Mucosa of descending colon (tissue), 3 donors: ENCODE measurements at places on chromosomes 7 and 10. TPM values are rescaled to one million over a fixed set of nuclear protein-coding genes. Genes with fewer than 3 reads are reported as not detected.

Gene GSTK1
- 193 TPM for total RNA-seq

Gene GOLGA7B
- 0.63 TPM for total RNA-seq

Gene BICC1
- total RNA-seq, result 5.9 TPM

Gene ADCYAP1R1
- total RNA-seq, result 15.0 TPM

Gene PRKAR1B
- 24.5 TPM for total RNA-seq

Gene CRTAC1
- total RNA-seq, result 1.0 TPM

Gene PRSS1
- not detected for total RNA-seq

DNA sequence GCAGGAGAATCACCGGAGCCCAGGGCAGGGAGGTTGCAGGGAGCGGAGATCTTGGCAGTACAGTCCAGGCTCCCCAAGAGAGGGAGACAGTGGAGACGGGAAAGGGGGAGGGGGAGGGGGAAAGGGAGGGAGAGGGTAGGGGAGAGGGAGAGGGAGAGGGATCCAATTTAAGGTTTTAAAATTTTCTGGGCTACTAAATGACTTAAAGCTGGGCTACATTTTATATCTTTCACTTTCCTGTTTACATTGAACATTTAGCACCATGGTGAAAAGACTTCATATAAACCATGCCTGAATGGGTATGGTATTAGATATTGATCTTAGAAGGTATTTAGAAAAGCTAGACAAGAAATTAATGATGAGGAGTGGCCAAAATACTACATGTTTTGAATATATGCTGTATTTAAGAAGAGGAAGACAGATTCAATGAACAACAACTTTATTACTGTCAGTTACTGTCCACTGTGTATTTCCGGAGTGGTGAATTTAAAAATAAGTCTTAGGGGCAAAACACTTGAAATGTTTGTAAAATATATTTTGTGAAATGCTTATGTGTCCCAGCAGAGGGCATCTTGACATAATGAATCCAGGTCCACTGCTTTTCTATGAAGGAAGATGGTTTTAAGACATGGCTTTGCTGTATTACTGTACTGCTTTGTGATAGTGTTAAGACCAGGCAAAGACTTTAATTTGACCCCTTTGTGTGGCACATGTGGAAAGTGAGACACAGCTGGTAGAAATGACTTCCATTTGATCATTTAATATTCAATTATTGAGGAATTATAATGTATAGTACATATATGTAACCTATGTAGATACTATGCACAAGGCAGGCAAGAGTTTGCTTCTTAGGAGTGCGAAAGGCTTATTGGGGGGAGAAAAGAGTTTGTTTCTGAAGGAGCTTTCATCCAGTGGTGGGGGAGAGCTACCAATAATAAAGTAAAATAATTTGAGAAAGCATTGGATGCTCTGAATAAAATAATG is 52.8 kb downstream of the NRF1 start:
- no peak for DNase-seq

- peak; percentile 87 for DNase-seq
These were observed at the start of gene STAMBPL1 for GRCh38 chr10:88879534-88880281. STAMBPL1 (plus strand) TSS chr10:88880245; CDS start chr10:88901709, 21,464 bp downstream.

GRCh38 chr7:36407636-36408550 is 18.2 kb downstream of the ANLN start:
- no peak for DNase-seq

DNA sequence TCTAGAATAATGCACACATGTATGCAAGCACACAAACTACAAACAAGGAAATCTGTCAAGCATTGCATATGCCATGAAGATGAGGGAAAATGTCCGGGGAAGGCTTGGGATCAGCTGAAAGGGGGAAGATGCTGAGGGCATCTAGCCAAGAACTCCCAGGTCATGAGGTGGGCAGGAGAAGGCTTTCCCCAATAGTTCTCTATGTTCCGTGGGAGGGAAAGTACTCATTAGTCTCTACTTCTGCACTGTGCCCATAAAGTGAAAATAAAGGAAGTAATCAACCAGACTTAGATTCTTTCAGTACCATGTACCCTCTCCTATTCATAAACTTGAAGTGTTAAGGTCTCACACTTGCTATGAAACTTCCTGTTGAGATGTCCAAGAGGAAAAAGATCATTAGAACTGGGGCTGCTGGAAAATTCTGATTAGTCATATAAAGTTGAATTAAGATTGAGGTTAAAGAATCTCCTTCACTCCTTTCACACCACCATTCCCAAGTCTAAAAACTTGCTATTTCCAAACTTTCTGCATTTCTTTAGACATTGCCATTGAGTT is 17.1 kb upstream of the LIPF start:
- no peak for DNase-seq

DNA sequence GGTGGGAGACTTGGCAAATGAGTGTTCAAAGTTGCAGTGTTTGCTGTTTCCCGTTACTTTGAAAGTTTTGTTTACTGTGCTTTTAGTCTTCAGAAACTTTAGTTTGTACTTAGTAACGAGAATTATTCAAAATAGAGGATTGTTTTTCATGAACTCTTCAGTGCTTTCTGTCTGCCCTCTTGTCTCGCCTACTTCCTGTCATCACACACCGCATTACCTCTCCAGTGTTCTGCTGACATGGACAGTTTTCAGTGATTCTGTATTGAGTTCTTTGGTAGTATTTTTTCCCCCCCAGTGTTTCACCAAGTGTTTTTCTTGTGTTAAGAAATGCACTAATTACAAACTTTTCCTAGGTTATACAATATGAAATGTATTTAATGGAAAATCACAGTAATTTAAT is 207.0 kb downstream of the MLLT10 start:
- no peak for DNase-seq
